G401 (cell line): ENCODE measurements at places on chromosomes 4 and X. TPM values are rescaled to one million over a fixed set of nuclear protein-coding genes. Genes with fewer than 3 reads are reported as not detected.

RBMXL3 gene
- total RNA-seq: not detected in 2 replicates

SCRG1 gene
- total RNA-seq: not detected in 2 replicates

DNA sequence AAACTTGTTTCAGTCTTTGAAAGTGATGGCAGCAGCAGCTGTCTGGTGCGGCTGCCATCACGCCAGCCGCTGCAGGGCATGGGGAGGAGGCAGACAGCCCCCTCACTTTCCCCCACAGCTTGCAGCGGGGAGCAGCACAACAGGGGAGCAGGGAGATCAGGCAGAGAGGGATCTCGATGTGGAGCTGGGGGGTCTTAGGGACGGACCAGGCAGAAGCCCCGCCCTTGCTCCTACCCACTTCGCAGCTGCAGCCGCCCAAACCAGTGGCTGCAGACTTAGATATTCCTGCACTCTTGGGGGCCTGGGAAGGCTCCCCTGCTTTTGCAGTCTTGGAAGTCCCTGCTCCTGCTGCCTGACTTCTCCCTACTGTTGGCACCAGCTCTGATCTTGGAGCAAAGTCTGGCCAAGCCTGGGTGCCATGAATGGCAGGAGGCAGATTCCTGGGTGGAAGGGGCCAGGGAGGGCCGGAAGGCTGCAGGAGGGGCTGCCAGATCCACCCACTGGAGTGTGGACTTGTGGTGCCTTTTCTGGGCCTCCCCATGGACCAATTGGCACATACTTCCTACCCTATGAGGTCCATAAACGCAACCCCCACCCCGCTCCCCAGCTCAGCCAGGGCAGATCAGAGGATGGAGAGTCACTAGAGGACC lies 14.0 kb upstream of the MFAP3L start:
- DNase-seq: no peak

DNA sequence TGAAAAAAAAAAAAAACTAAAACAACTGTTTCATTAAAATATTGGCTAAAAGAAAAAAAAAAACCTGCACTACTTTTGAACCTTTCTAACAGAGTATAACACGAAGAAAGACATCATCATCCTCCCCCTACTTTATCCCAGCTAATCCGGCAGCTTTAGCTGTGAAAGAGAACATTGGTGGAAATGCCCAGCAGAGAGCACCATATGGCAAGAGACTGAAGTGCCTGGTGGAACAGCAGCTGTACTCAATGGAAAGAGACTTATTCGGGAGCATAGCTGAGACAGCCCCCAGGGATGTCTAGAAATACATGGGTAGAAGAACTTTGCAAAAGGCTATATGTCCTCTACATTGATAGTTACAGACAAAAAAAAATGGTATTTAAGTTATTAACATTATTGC lies 30.3 kb downstream of the STPG2 start:
- peak; percentile 82 for DNase-seq

GRCh38 chr4:69977582-69977981 lies 12.1 kb upstream of the CSN2 start:
- no peak for DNase-seq

DNA sequence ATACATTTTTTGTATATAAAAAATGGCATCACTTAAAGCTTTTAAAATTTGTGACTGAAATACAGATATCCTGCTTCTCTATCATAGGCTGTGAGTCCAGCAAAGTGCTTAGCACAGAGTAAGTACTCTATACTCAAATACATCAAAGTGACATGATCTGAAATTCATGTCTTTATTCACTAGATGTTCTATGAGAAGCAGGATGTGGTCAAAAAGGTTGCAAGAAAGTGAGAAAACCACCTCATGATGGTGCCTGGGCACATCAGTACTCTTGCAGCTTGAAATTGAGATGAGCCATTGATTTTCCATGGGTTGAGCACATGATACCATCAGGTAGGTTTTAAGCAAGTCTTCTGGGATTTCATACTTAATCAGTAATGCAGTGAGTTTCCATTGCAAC lies 20.4 kb upstream of the SFRP2 start:
- no peak for DNase-seq

- DNase-seq: no peak
These were observed 364.4 kb upstream of the EPHA5 start for GRCh38 chr4:66034671-66035070.

- no peak for DNase-seq
These were observed 464.5 kb upstream of the FAT1 start for GRCh38 chr4:187188118-187188517.

- DNase-seq: no peak
These were observed 38.1 kb upstream of the NYX start for GRCh38 chrX:41409006-41409405.

DNA sequence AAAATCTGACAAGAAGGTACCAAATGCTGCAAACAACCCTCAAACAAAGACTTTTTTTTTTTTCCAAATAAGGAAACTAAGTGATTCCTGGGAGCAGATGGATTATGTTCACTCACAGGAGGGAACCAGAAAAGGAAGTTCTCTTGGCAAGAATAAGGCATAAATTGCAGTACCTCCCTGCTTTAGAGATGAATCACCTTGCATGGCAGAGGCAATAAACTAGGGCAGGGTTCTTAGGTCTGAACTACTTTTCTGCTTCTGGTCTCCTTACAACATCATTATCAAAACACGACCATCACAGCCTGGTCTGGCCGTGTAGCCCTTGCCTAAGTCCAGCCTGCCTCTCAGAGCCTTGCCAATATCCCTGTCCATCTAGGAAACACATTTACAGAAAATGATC lies 6.3 kb downstream of the TMEM31 start:
- peak; percentile 84 for DNase-seq
